COR-L47 (cell line): ENCODE measurements at places on chromosomes 5 and 9.

DNA sequence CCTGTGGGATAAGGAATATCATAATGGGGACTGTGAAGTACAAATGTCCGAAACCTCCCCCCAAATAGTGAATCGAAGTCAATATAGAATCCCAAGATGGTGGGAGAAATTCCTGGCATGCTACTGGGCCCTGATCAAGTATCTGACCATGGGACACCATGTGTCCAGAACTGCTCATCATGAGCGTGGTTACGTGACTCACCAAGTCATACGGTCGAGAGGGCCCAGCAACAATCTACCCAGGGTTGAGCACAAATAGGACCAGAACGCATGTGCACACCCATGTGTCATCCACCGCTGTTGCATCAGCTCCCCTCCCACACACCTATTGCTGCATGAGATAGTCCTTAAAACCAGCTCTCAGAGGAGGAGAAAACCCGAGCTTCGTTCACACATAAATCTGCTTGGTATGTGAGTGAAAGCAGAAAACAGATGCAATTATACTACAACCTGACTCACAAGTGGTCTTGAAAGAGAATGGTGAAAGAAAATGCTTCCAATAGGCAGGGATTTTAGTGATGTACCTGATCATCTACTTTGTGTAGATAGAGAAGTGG, 353.2 kb downstream of the CWC27 start:
- DNase-seq: no peak

GRCh38 chr9:14960881-14961280, 50.7 kb upstream of the FREM1 start:
- no peak for DNase-seq

- no peak for DNase-seq
Observed at GRCh38 chr5:6110441-6111005, 267.8 kb downstream of the MED10 start.

DNA sequence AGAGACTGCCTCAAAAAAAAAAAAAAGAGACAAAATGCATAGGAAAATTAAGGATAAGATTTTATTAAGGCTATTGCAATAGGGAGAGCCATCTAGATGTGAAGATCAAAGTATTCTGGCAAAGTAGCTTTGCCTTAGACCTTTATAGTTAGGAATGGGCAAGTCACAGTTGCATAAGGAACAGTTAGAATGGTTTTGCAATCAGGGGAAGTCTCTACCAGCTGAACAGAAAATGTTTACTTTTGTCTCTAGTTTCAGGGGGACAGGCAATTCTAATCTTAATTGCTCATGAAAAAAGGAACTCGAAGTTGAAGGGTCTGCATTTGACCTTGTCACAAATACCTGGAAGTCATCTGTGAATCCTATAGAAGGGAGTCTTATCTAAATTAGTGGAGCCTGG, 13.1 kb upstream of the ATP6V1G1 start:
- no peak for DNase-seq

GRCh38 chr9:120158221-120158620, 421.7 kb downstream of the CDK5RAP2 start:
- DNase-seq: no peak

GRCh38 chr5:96297290-96297689, 135.8 kb downstream of the PCSK1 start:
- no peak for DNase-seq

GRCh38 chr5:157993201-157993600, 134.3 kb upstream of the CLINT1 start:
- DNase-seq: no peak
